ENCODE measurements at places on chromosomes 12 and 14.

- DNase-seq, result peak; percentile 30
Measured at GRCh38 chr12:11719678-11720099, 70.2 kb downstream of the ETV6 start.

DNA sequence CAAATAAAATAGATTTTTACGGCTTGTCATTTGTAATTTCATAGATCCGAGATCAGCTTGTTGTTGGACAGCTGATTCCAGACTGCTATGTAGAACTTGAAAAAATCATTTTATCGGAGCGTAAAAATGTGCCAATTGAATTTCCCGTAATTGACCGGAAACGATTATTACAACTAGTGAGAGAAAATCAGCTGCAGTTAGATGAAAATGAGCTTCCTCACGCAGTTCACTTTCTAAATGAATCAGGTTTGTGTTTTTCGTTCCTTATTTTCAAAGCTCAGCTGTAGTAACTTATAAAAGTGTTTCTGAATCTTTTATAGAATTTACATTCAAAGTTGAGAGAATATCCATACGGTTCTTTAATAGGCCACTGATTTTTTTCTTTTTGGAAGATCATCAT lies 89.1 kb downstream of the LRRK2 start:
- DNase-seq, result no peak

- DNase-seq, result no peak
Measured at GRCh38 chr12:12333407-12334366, 16.4 kb downstream of the MANSC1 start.

DNA sequence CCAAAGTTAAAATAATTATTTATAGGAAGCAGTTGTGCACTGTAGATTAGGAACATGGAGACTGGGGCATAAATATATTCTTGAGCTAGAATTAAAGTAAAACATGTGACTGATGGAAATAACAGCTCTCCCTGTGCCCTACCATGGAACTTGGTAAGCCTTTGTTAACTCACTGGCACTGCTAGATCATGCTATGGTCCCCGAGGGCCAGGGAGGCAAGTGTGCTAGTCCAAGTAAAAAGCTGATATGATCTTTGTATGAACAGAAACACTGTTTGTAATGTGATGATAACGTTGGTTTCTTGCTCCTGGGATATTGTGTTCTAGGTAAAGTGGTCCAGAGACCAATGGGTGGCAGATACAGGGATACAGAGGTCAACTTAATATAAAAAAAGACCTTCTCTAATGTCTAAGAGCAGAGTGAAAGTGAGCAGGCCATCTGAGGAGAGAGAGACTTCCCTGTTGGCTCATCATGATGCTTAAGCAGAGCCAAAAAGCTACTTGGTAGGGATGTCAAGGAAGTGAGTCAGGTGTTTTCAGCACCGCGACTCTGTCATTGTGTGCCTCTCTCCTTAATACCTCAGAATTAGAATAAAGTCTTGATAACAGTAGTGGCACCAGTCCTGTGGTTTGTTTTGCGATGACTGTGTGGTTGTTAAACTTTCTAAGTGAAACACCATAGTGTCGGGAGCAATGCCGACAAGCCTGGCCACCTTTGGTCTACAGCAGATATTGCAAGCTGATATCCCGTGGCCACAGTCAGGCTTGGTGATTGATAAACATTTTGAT lies 27.6 kb downstream of the BICD1 start:
- peak; percentile 54 for DNase-seq

GRCh38 chr14:35405304-35405996 lies 901 bp upstream of the NFKBIA start:
- no peak for DNase-seq

- peak; percentile 21 for DNase-seq
Measured at GRCh38 chr14:77303417-77304156, 17.1 kb downstream of the POMT2 start.

- DNase-seq, result no peak
Measured at GRCh38 chr14:99601361-99601831, 2.6 kb downstream of the CCDC85C start.

DNA sequence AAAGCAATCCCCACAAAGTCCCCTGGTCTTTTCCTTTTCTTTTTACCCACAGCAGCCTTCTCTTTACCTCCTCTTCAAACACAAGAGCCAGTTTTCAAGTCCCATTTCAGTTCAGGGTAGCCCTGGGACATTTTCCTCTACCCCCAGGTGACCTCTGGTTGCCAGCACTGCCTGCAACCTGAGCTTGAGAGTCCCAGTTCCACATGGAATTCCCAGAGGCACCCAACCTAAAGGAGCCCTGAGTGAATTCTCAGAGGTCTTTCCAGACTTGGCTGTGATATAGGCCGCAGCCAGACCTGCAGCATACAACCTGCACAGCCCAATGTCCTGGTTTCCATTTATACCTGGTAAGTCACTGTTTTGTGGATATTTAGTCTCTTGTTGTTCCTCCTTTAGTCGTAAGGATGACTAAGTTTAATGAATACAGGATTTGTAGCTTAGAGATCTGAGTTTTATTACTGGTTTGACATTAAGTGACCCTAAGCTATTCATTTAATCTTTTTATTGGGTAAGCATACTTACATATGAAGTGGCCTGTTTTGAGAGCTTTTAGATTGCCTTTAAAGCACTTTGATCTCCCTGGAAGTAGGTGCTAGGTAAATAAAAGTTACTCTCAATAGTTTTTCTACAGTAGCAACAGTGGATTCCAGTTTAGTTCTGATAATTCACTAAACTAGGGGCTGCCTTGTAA lies 159.8 kb downstream of the TGFB3 start:
- DNase-seq, result no peak

GRCh38 chr12:102021540-102022246 lies 40.1 kb downstream of the WASHC3 start:
- no peak for DNase-seq

DNA sequence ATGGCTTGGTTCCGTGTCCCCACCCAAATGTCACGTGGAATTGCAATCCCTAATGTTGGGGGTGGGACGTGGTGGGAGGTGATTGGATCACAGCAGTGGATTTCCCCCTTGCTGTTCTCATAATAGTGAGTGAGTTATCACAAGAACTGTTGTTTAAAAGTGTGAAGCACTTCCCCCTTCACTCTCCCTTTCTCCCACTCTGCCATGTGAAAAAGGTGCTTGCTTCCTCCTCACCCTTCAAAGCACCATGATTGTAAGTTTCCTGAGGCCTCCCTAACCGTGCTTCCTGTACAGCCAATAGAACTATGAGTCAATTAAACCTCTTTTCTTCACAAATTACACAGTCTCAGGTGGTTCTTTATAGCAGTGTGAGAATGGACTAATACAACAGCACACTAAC lies 5.3 kb upstream of the CEP128 start:
- DNase-seq, result no peak

GRCh38 chr12:120332041-120332440 lies 4.5 kb upstream of the PLA2G1B start:
- DNase-seq, result no peak

- no peak for DNase-seq
Measured at GRCh38 chr12:89016970-89017778, 335.1 kb downstream of the DUSP6 start.

DNA sequence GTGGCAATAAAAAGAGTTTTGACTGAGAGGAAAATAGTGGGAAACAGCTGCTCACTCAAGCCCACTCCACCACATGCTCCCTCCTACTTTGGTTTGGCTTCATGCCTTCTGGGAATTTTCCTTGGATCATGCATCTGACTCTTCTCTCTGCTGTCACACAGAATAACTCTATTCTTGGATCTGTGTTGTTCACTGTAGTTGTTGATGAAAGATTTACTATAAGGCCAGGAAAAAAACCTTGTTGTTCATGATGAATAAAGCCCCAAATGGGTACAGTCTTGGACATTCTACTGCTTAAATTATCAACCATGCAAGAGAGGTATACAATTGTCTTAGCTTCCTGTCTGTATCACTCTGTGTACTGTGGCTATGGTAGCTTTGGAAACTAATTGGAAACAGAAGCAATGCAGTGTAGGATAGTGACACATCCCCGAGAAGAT lies 70.5 kb downstream of the TMX1 start:
- DNase-seq, result no peak

GRCh38 chr12:117778656-117779055 lies 190.1 kb downstream of the KSR2 start:
- no peak for DNase-seq

DNA sequence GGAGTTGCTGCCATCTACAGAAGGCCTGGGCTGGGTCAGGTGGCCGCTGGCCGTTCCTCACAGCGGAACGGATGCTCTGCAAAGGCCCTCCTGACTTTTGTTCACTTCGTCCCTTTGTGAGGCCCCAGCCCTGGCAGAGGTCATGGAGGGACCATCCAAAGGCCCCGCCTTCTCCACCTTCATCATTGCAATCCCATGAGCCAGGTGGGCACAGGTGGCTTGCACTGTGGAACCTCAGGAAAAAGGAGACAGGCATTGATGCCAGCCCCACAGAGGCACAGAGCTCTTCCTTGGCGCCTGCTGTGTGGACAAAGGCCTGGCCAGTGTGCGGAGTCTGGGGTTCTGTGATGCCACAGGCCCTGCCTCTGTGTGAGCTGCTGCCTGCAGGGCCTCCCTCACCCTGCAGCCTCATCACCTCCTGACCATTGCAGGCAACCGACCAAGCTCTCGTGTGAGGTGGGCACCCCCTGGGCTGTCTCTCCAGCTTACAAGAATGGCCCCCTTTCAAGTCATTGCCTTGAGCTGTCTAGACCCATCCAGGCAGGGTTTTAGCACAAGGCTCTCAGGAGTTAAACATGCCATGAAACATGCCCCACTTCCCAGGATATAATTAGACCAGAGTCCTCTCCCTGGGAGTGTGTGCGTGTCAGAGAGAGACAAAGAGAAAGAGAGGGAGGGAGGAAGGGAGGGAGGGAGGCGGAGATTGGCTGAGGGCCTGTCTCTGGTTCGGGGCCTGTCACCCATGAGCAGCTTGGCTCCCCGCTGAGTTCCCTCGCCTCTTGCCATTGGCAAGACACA lies 19.3 kb downstream of the NFKBIA start:
- DNase-seq, result no peak

DNA sequence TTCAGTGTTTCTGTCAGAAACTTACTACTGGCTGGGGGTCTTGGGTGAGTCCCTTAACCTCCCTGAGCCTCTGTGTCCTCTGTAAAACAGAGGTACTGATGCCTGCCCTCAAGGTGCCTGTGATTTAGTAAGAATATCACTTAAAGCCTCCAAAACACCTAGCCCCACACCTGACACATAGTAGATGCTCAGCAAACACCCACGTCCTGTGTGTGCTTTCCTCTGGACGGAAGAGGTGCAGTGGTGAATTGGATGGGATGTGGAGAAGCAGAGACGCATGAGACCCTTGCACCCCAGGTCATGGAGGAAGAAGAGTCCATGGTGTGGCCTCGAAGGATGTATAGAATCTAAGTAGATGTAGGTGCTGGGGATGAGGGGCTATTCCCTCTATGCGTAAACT lies 110.6 kb downstream of the LGMN start:
- DNase-seq, result no peak

GRCh38 chr14:74459289-74459946 lies 33.4 kb upstream of the SYNDIG1L start:
- no peak for DNase-seq

DNA sequence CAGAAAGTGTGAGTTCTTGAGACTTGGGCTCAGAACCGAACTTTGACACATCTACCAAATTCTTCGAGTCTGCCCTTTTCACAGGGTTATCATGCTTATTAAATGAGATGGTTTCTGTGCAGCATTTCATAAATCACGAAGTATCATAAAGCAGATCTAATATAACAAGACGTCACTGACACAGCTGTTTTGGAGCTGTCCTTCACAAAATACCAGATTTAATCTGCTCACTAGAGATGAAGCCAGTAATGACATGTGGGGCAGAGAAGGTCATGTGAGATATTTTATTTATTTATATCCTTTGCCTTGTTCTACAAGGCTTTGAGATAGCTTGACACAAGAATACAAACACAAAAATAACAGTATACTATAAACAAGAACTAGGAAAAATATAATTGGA lies 127.0 kb downstream of the RPAP3 start:
- DNase-seq, result no peak

DNA sequence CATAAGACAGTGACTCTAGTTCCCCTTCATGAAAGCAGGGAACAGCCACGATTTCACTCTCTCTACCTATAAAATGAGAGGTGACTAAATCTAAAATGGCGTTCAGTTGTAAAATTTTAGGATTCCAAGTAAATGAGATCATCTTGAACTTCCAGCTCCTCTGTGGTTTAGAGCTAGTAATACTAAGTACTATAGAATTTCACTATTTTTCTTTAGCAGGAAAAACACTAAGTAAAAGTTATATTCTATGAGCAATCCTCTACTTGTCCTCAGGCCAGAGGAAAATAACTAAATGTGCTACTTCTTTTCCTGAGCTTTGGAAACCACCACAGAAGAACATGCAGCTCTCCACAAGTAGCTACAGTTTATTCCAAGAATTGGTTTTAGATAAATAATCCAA lies 55.6 kb downstream of the NIN start:
- no peak for DNase-seq

- DNase-seq, result no peak
Measured at GRCh38 chr12:120710805-120711296, 593 bp downstream of the UNC119B start.

- no peak for DNase-seq
Measured at GRCh38 chr12:78818487-78818886, 46.1 kb upstream of the SYT1 start.

- DNase-seq, result no peak
Measured at GRCh38 chr12:46388427-46389021, 16.0 kb upstream of the SLC38A2 start.

GRCh38 chr12:39070775-39071174 lies 165.4 kb upstream of the CPNE8 start:
- DNase-seq, result no peak

DNA sequence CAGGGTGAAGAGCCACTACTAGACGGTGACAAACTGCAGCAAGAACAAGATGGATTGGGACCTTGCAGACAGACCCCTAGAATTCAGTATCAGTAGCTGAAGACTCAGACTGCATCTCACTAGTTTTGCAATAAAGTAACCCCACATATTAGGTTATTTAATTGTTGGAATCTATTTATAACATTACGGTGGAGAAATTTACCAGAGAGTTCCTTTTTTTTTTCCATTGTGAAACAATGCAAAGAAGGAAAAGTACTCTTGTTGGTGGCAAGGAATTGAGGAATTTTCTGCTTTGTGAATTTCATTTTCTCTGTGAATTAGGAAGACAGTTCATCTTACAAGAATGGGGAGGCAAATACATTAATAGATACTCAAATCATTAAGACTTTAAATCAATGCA lies 185.7 kb upstream of the PPFIA2 start:
- DNase-seq, result no peak
